ENCODE measurements at places on chromosomes 5 and 9.

DNA sequence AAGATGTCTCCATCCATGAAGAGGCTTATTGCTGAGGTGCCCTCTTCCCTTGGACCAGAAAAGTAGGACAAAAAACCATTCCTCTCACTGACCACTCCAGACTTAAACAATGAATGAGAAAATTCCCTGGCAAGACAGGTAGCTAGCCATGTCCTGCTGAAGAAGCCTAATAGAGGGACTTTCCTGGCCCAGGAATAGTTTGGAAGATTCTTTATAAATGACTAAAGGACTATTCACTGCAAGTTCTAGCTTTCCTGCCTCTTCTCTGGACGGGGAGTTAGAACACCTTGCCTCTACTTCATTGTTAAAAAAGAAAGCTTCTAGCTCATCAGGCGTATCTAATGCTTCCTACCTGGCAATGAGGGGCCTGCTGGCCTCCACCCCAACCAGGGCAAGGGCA lies 153.6 kb downstream of the NR3C1 start:
- DNase-seq: no peak

DNA sequence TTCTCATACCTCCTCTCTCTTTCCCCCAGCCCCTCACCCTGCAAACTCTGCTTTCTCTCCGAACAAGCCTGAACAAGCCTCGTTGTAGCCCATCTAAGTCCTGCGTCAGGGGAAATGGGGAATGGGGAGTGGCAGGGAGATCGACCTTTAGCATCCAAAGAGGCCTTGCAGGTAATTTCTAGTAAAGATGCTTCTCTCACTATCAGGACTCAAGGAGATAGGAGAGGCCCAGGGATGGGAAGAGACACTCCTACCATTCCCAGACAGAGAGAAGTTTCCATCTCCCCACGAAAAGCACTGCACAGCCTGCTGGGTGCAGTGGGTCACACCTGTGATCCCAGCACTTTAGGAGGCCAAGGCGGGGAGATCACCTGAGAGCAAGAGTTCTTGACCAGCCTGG lies 44.4 kb upstream of the CTNNA1 start:
- DNase-seq: no peak

GRCh38 chr9:98806394-98807035 lies 955 bp upstream of the GALNT12 start:
- peak; percentile 33 for DNase-seq

GRCh38 chr5:41835645-41836044 lies 34.6 kb downstream of the OXCT1 start:
- no peak for DNase-seq

GRCh38 chr5:109584986-109585599 lies 104.6 kb upstream of the MAN2A1 start:
- no peak for DNase-seq

- no peak for DNase-seq
These were observed 652.2 kb upstream of the RGMB start for GRCh38 chr5:98121036-98121936.

DNA sequence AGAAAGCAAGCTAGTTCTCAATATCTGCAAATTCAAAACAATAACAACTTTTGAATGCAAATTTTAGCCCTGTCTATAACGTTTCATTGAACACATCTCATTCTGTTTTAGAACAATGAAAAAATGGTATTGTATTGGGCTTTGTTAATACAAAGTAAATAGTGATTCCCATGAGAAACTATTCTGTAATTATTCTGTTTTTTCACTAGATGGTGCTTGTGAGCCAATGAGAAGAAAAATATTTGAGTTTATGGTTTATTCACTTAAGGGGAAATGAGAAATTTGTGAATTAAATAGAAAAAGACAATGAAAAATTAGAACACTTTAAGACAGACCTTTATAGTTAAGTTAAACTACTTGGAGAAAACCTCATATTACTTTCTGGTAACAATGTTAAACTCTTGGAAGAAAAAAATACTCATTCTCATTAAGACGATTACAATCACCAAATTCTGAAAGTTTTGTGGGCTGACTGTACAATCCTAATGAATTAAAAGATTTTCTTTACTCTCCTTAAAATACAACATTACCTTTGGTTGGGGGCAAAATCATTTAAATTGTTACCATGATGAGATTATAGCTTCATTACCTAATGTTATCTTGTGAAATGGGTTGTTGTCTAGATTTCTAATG lies 127.0 kb downstream of the NNT start:
- peak; percentile 20 for DNase-seq

- no peak for DNase-seq
These were observed 132.4 kb upstream of the MEF2C start for GRCh38 chr5:89015409-89015808.

- DNase-seq: no peak
These were observed 141.6 kb upstream of the IL12B start for GRCh38 chr5:159471904-159472303.

DNA sequence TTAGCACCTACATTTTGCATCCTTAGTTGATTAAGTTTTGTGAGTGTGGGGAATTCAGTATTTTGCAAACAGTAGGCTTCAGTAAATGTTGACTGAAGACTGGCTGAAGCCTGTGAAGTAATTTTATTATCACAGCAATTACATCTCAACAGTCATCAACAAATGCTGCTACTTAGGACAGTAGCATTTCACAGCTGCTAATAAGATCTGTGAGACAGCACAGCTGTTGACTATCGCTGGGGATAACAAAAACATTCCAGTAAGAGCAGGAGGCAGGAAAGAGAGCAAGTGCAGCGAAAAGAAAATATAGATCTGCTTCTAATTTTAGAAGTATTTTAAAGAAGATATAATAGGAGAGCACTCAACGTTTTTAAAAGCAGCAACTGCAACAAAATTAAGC lies 117.3 kb upstream of the FGF10 start:
- DNase-seq: no peak

DNA sequence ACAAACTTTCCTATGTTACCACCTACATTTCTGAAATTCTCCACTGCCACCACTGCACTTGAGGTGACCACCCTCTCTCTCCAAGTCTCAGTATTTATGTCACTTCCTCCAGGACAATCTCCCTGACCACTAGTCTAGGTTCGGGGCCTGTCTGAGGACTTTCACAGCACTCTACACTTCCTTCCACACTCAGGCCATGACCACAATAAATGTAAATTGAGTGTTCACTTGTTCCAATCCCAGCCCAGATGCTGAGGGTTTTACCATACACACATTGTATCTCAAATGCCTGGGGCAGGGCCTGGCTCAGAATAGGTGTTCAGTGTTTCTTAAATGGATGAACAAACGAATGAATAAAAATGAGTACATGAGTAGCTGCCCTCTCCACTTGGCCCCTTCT lies 26.9 kb upstream of the CCNG1 start:
- DNase-seq: no peak

DNA sequence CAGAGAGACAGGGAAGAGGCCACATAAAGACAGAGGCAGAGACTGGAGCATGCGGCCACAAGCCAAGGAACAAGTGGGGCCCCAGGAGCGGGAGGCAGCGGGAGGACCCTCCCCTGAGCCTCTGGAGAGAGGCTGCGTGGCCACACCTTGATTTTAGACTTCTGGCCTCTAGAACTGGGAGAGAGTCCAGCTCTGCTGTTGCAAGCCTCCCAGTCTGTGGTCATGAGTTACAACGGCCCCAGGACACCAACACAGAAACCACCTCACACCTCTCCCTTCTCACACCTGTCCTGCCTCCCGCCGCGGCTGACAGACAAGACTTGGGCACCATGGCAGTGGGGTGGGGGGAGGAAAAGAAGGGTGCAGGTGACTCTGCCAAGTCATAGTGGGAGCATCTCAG lies 2.2 kb downstream of the INPP5E start:
- no peak for DNase-seq
